ENCODE measurements at places on chromosomes 6 and 20.

GRCh38 chr20:62891111-62891510, 29.5 kb upstream of the TCFL5 start:
- no peak for DNase-seq

DNA sequence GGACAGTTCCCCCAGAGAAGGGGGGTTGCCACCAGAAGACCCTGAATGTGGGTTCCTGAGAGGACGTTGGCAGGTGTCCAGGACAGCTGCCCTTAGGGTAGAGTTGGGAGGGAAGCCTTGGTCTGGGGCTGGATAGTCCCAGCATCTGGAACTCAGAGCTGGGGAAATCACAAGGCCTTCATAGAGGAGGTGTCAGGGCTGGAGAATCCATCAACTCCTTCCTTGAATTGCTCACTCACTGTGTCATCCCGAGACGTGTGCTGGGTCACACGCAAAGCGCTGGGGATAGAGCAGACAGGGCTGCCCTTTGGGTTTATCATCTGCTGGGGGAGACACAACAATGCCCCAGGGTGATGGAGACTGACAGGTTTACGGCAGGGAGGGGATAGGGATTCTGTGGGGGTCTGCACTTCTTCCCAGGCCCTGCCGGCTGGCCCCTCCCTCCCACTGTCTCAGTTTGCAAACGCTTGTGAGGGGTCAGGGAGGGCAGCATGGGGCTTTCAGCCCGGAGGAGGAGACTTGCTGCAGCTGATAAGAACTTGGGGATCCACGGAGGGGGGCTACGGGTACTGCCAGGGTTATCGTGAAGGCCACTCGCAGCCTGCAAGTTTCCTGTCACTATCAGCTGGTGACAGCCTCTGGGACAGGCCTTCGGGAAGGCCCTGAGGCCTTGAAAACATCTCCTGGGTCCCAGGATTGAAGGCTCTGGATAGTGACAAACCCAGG, 18.6 kb downstream of the RBM38 start:
- DNase-seq, result no peak

- DNase-seq, result no peak
Measured at GRCh38 chr6:14702678-14703077, 543.2 kb upstream of the JARID2 start.

- no peak for DNase-seq
Measured at GRCh38 chr6:13420269-13420668, 67.1 kb downstream of the GFOD1 start.

GRCh38 chr6:129853996-129854711, 7.0 kb downstream of the TMEM244 start:
- no peak for DNase-seq

- DNase-seq, result no peak
Measured at GRCh38 chr6:100463630-100464161, 1.0 kb downstream of the SIM1 start.

DNA sequence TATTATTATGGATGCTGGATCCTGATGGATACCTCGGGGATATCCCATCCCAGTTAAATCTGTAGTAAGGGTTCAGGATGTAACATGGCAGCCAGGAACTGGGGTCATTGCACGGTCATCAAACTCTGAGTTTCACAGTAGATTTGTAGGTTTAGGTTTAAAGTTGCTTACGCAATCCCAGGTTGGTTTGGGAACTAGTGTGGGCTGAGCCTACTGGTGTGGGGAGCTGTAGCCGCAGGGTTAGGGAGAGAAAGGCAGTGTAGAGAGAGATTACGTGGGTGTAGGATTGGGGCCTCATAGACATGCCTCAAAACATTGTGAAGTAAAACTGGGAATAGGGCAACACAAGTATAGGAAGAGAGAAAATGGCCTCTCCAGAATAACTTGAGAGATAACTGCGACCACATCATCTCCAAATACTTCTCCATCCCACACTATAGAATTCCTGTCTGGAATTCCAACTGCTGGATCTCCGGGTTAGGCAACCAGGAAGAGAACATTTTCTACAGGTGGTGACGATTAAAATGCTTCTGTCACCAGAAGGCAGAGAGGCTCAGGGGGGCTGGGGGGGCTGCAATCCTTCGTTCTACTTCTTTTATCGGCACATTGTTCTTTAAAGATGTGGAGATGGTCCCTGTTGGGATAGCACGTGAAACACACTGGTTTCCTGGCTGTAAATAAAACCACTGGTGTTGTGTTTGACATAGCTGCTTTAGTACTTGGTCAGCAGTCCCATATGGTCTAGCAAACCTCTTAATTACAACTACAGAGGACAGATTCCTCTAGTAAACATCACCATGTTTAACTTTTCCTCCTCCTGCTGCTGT, 44.9 kb upstream of the TMEM170B start:
- DNase-seq, result no peak

DNA sequence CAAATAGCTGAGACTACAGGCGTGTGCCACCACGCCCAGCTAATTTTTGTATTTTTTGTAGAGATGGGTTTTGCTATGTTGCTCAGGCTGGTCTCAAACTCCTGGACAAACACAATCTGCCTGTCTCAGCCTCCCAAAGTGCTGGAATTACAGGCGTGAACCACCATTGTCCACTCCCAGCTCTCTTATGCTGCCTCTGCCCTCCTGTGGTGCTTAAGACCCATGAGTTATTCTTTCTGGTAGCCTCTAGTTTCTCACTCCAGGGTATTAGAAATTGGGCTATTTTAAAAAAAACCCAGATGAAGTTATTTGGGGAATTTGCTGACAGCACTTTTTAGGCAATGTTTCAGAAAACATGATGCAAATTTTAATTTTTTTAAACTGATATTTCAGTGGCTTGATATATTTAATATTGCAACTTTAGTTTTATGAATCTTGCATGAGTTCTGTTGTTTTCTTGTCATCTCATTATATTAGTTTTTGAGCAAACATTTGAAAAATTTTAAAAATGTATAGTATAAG, 114.0 kb upstream of the FOXO3 start:
- no peak for DNase-seq

All from HAP-1 (cell line).